Spleen (tissue), 13 donors: ENCODE measurements at places on chromosomes 2 and 18. TPM values are rescaled to one million over a fixed set of nuclear protein-coding genes. Genes with fewer than 3 reads are reported as not detected.

YES1 gene
- polyA plus RNA-seq, result 24.2 TPM

GRCh38 chr18:4854671-4855070 lies 342.4 kb downstream of the AKAIN1 start:
- H3K4me3 ChIP-seq, result no peak overlapping the region
- no peak overlapping the region for H3K27ac ChIP-seq
- no peak for DNase-seq
- H3K4me1 ChIP-seq, result no peaks in the 10 kb centered on the region
- H3K27me3 ChIP-seq, result no peaks in the 10 kb centered on the region

POLE4 gene
- 90.0 TPM for polyA plus RNA-seq

GRCh38 chr2:30373881-30374302 lies 73.2 kb upstream of the LCLAT1 start:
- H3K4me1 ChIP-seq, result no peaks in the 10 kb centered on the region
- DNase-seq, result no peak
- no peaks in the 10 kb centered on the region for H3K27me3 ChIP-seq
- no peak overlapping the region for H3K4me3 ChIP-seq
- no peak overlapping the region for H3K27ac ChIP-seq
- no peaks in the 10 kb centered on the region for H3K36me3 ChIP-seq

- no peak overlapping the region for H3K4me3 ChIP-seq
- peak overlapping the region; percentile 70 for H3K27ac ChIP-seq
- DNase-seq, result no peak
- no peaks in the 10 kb centered on the region for H3K27me3 ChIP-seq
- H3K36me3 ChIP-seq, result no peaks in the 10 kb centered on the region
Measured at GRCh38 chr2:149021761-149022160, 16.7 kb upstream of the LYPD6B start.

SOX11 gene
- 0.32 TPM for polyA plus RNA-seq

TUBB8B gene
- polyA plus RNA-seq, result not detected

- H3K27ac ChIP-seq, result peak overlapping the region; percentile 33
- H3K36me3 ChIP-seq, result no peaks in the 10 kb centered on the region
- DNase-seq, result no peak
- no peaks in the 10 kb centered on the region for H3K27me3 ChIP-seq
- no peak overlapping the region for H3K4me3 ChIP-seq
Measured at GRCh38 chr2:111702804-111703196, 181.2 kb downstream of the ANAPC1 start.
